Activated T-cell treated with anti-CD3 and anti-CD28 coated beads for 4 hours (primary cell): ENCODE measurements at places on chromosomes 4 and X.

GRCh38 chr4:156038772-156039171 is 85.1 kb upstream of the CTSO start:
- no peak for DNase-seq

- DNase-seq = no peak
Measured at GRCh38 chrX:9535101-9535500, 70.2 kb downstream of the TBL1X start.

DNA sequence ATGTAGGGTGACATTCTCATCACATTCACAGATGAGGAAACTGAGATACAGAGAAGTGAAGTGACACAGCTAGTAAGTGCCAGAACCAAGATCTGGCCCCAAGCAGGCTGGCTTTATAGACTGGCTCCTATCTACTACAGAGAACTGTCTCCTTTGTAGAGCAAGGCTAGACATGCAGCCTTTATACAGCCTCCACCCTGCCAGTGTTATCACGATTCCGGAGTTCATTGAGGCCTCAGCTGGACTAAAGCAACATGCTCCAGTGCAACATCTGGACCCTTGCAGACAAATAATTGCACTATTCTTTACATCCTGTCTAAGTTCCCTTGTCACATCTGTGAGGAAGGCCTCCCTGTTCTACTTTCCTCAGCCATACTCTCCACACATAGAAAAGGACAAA is 58.0 kb upstream of the XIAP start:
- DNase-seq = no peak

DNA sequence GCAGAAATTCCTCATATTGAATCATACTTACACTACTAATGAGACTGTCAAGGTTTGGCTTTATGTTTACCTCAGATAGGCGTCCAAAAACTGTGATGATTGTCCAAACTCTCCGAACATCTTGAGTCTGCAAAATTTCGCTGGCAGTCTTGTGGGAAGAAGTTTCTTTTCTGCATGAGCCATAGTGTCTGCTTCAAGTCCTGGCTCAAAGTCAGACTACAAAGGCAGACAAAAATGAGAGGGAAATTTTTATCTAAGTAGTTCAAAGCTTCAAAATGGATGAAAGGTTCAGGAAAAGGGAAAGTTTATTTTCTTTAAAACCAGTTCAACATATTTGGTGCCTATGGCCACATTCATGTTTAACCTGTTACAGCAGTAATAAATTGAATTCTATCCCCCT is 40.7 kb downstream of the PALLD start:
- DNase-seq = no peak

GRCh38 chr4:80841587-80842281 is 188.8 kb upstream of the BMP3 start:
- no peak for DNase-seq

DNA sequence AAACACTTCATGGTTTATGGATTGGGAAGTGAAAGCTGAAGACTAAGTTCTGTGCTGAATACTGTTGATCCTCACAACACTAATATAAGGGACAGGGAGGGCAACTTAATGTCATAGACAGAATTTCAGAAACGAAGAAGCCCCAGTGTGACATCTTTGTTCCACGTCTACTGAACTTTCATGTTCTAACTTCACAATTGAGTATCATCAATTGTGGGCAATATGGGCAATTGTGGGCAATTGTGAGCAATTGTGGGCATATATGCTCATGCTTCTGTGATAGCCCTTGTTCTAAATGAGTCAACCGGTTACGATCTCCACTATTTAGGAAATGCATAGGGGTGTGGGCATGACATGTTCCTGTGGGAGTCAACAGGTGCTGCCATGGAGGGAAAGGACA is 33.7 kb downstream of the CYBB start:
- DNase-seq = no peak

- DNase-seq = no peak
Measured at GRCh38 chr4:22910200-22910599, 217.5 kb downstream of the GBA3 start.

DNA sequence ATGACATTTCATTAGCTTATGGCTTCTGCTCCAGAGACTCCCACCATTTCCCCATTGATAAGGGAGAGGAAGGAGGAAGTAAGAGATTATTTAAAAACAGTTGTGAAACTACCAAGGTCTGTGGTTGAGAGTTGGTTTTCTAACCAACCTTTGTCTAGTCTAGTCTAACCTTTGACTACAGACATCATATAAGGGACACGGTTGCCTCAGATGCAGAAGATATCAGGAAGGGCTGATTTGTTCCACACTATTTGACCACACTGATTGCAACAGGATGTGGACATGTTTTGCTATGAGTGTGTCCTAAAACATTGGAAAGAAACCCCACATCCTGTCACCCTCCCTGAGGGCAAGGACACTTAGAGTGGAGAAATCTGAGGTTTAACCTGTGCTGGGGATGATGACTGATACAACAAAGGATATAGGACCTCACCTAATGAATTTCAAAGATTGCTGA is 53.0 kb downstream of the COQ2 start:
- no peak for DNase-seq

DNA sequence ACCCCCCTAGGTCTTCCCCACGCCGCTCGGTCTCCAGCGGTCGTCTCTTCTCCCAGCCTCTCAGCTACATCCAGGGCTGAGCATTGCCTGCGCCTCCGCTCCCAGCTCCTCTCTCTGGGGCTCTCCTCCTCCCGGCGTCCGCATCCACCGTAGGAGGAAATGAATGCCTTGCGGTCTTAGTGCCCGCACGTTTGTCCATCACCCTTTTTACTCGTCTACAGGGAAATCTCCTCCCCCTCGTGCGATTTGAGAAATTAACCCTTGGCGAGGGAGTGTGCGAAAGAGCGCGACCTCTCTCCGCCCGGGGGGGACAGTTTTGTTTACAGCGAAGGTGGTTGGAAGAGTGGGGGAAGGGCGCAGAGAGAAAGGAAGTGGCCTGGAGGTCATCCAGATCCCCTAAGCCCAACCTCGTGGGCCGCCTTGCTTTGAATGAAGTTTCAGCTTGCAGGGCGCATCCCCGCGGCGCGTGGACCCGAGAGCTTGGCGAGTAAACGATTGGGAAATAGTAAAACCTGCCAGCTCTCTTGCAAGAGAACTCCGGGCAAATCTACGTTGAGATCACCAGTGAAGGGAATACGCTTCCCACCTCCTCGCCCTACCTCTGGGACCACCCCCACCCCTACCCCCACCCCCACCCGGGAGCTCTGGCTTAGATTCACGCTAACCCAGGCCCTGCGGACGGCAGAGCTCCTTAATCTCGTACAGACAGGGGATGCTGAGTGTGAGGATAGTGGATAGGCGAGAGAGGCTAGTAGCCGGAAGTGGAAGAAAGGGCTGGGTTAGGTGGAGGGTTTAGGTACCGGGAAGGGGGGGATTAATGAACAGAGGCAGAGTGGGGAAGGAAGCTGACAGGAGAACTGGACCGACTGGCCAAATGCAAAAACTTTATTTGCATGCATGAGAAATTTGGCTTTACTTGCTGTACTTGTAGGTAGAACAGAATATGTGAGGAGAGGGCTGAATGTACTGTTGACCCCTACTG is at the start of gene ELOVL6:
Gene ELOVL6 (minus strand): TSS at position 181 of the 982 bp plus-strand sequence. CDS start 280 bp downstream, outside the sequence.
- DNase-seq = no peak

GRCh38 chr4:16760617-16761363 is 137.7 kb downstream of the LDB2 start:
- DNase-seq = no peak

- DNase-seq = no peak
Measured at GRCh38 chr4:165766018-165766417, 107.0 kb upstream of the TLL1 start.

- no peak for DNase-seq
Measured at GRCh38 chr4:143326735-143327134, 9.9 kb upstream of the GAB1 start.

DNA sequence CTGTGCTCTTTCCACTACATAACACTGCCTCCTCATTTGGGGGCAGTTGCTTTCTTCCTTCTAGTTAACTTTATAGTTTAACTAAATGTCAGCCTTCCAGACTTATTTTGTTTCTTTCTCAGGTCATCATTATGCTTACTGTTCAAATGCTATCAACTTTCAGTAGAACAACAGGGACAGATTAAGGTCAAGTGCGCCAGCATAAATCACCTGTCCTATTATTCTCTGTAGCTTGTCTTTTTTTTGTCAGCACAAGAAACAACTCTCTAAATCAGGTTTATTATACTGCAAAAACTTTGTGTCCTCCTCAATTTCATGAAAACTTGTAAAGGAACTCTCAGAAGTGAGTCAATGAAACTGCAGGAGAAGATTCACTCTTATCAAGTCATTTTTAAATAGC is 19.6 kb downstream of the SPANXA2 start:
- DNase-seq = no peak

DNA sequence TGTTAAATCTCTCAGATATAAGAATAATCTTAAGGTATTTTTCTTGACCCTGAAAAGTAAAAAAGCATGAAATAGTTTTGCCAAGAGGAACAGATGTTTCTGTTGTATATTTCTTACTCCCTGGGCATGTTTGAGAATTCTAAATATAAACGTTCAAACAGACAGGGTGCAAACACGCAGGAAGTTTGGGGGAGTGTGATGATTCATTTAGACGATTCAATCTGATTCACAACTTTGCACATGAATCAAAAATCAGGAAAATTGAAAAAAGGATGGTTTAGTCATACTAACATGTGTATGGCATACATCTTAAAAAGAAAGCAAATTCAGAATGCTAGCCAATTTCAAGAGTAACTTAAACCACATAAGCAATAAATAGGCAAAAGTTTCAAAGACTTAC is 340.3 kb upstream of the GRID2 start:
- no peak for DNase-seq

GRCh38 chrX:11585174-11585573 is 80.5 kb downstream of the ARHGAP6 start:
- DNase-seq = no peak

- DNase-seq = no peak
Measured at GRCh38 chrX:31058284-31058683, 13.6 kb downstream of the FTHL17 start.

DNA sequence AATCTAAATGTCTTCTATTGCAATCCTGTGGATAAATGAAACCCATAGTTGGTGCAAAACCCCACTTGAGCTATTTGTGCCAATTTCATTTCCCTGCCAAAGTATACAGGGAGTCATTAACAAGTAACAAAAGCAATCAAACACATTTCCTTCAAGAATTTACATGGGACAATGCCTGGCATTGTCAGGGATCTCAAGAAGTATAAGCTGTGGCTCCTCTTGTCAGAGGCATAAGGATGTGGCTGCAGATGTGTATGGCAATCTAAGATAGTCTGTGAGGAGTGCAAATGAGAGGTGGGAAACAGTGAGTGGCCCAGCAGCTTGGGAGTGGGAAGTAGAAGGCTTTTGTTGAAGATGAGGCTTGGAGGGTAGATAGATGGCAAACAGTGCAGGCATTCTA is 58.0 kb upstream of the SCML1 start:
- no peak for DNase-seq

- no peak for DNase-seq
Measured at GRCh38 chr4:53557669-53558064, 33.6 kb downstream of the LNX1 start.

GRCh38 chrX:65671286-65671685 is 3.8 kb downstream of the MSN start:
- DNase-seq = no peak

GRCh38 chr4:26751838-26752237 is 108.8 kb upstream of the STIM2 start:
- no peak for DNase-seq

DNA sequence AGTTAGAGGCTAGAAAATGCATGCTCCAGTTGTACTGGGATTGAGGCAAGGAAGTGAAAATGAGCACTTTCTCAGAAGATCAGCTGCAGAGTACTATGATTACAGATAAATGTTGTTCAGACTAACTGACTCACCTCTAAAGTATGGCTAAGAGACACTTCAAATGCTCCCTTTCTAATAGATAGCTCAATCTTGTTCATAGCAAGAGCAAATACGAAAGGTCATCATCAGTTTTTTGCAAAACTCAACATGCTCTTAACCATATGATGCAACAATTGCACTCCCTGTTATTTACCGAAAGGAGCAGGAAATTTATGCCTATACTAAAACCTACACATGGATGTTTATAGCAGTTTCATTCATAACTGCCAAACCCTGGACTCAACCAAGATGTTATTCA is 838.4 kb upstream of the INTU start:
- no peak for DNase-seq

GRCh38 chr4:77031544-77031943 is 44.2 kb downstream of the CCNI start:
- DNase-seq = no peak

- no peak for DNase-seq
Measured at GRCh38 chrX:70960730-70961129, 29.8 kb upstream of the SLC7A3 start.

DNA sequence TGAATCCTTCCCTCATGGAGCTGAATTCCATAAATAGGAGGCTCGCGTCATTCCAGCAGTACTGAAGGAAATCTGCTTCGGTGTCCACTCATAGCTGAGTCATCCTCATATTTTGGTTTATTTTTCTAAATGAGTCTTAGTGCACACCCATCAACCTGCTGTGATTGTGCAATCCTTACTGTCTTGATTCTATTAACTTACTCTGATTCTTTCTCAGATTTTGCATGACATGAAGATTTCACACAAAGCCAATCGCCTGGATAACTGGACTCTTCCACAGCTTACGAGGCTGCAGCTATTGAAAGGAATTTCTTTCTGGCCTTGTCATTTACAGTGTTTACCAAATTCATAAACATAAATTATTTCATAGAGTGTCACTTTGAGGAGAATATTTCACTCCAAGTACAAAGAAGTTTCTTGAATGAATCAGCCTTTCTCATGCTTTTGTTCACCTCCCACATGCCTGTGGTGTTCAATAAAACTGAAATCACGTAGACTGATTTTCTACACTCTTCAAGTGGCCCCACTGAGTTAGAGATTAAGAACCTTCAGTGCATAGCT is 207.6 kb upstream of the SLITRK2 start:
- DNase-seq = no peak

DNA sequence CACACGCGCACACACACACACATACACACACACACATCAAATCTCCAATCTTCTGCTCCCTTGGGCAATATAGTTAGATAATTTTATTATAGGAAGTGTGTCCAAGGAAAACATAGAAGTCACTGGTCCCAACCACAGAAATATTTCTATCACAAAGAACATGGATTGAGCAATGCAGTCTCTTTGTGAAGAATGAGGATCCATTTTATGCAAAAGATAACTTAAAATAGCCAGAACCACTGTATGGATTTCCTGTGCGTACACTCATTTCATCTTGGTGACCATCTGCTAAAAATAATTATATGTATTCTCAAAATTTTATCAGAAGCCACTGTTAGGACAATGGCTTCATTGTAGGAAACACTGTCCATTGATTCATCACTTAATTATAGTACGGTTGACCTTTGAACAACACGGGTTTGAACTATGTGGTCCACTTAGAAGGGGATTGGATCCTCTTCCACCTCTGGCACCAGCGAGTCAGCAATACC is 169.6 kb upstream of the MXRA5 start:
- no peak for DNase-seq

GRCh38 chr4:185424905-185425646 is 688 bp downstream of the UFSP2 start:
- DNase-seq = no peak

GRCh38 chrX:26387906-26388305 is 171.9 kb downstream of the MAGEB5 start:
- no peak for DNase-seq
